ENCODE measurements at places on chromosomes 13 and 19. TPM values are rescaled to one million over a fixed set of nuclear protein-coding genes. Genes with fewer than 3 reads are reported as not detected.

The BBC3 gene
- 2.2 TPM for total RNA-seq

The KLK2 gene
- total RNA-seq = not detected

The SGCG gene
- not detected for total RNA-seq

The SRRM5 gene
- total RNA-seq = 0.10 TPM

The FFAR2 gene
- not detected for total RNA-seq

The VSTM2B gene
- not detected for total RNA-seq

The SIGLEC5 gene
- total RNA-seq = not detected

The ONECUT3 gene
- not detected for total RNA-seq

The NOVA2 gene
- total RNA-seq = not detected

The XRCC1 gene
- total RNA-seq = 36.7 TPM

The PCDH8 gene
- not detected for total RNA-seq

The RYR1 gene
- total RNA-seq = under 0.01 TPM
